ENCODE measurements at places on chromosomes 11 and 22. TPM values are rescaled to one million over a fixed set of nuclear protein-coding genes. Genes with fewer than 3 reads are reported as not detected.

- DNase-seq: no peak
Measured at GRCh38 chr11:88359541-88359940, 22.0 kb upstream of the CTSC start.

- DNase-seq: no peak
Measured at GRCh38 chr22:21989049-21989448, 6.5 kb upstream of the TOP3B start.

DNA sequence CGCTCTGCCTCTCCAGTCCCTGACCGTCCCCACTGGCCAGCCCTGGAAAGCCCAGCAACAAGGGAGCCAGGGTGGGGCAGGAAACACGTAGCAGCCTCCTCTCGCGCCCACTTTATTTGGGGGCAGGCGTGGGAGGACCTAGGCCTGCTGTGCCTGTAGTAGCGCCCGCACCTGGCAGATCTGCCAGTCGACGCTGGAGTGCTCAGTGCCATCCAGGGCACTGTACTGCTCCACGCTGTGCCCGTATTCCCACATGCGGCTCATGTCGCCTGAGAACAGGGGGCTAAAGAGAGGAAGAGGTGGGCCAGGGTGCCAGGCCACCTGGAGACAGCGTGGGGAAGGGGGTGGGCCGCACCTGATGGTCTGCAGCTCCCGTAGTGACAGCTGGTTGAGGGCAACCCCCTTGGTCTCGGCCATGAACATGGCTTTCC lies 17.0 kb upstream of the DRICH1 start:
- DNase-seq: no peak

- no peak for DNase-seq
Measured at GRCh38 chr11:118275176-118275575, 11.1 kb upstream of the MPZL2 start.

- no peak for DNase-seq
Measured at GRCh38 chr22:25668437-25668836, 73.6 kb upstream of the MYO18B start.

GRCh38 chr11:27847496-27847895 lies 147.2 kb upstream of the BDNF start:
- no peak for DNase-seq

DNA sequence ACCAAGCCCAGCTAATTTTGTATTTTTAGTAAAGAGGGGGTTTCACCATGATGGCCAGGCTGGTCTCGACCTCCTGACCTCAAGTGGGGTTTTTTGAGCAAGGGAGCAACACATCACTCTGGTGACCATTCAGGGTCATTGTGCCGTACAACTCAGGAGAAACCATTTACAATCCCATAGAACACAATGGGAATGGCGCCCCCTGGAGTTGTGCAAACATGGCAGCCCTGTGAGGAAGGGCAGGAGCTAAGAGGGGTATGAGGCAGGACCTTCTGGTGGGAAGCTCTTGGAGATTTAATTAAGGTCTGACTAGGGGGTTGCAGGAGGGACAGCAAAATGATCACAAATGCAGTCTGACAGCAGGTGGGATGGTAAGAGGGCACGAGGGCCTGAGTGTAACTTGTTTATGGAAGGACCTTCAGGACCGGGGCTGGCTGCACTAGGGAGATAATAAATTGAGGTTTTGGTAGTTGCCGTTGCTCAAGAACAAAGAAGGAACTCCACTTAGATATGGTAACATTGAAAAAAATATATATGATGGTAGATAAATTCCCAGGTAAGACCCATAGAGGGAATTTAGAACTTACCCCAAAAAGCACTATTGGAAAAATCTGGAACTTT lies 9.1 kb upstream of the CSF2RB start:
- no peak for DNase-seq

DNA sequence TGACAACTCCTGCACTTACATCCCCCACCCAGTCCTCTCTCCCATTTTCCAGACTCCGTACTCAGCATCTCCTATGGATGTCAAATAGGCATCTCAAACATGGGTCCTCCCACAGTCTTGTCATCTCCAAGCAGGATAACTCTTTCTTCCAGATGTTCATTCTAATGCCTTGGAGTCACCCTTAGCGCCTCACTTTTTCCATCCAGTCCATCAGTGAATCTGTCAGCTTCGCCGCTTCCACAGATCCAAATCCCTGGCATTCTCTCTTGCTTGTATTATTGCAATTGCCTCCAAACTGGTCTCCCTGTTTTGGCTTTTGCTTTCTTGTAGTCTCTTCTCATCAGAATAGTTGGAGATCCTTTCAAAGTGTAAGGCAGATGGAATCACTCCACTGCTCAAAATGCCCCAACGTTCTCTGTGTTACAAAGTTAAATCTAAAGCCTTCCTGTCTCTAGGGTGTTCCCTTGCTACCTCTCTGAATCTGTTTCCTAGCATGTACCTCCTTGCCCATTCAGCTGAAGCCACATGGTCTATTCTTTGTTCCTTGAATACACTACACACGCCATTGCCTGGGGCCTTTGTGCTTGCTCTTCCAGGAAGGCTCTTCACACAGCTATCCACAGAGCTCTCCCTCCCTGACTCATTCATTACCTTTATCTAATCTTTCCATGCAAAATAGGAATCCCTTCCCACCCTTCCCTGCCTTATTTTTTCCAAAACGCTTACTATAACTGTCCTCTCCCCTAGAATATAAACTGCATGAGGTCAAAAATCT lies 64.8 kb downstream of the UBASH3B start:
- no peak for DNase-seq

DNA sequence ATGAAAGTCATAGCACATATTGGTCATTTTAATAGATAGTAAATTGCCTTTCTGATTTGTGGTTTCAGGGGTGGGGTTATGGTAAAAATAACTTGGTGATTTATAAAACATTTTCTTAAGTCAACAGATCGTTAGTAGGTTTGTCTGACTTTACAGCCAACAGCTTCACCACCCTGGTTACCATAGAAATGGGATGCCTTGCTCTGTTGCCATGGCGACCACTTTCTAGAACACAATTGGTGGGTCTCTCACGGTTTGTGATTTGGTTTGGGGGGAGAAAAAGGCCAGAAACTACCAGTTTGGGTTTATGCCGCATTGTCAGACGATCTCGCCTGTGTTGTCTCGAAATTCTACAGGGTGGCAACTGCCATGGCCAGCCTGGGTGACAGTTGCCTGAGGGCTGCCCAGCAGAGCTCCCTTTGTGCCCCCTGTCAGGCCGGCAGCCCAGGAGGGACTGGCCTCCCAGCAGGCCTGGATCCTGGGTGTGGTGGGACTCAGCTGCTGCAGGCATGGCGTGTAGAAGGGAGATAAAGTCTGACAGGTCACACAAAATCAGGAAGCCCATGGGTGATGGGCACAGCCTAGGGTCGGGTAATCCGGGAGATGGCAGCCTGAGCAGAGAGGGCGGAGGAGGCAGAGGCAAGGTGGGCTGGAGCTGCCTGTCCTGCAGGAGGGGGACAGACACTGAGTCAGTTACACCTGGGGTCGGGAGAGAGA lies 30.9 kb downstream of the KCNC1 start:
- DNase-seq: no peak

CXCR5 gene
- not detected for total RNA-seq

OR2D2 gene
- 0.25 TPM for total RNA-seq

KRTAP5-1 gene
- not detected for total RNA-seq

OR51E2 gene
- total RNA-seq: not detected
